ENCODE measurements at places on chromosomes 2 and 18. TPM values are rescaled to one million over a fixed set of nuclear protein-coding genes. Genes with fewer than 3 reads are reported as not detected.
A peak's percentile ranks its signal among the peaks of the same experiment; 100 is the strongest.

- DNase-seq: no peak
Observed at GRCh38 chr2:10120877-10121574, 1.5 kb upstream of the RRM2 start.

- peak; percentile 57 for DNase-seq
Observed at GRCh38 chr2:215982465-215982875, 30.9 kb downstream of the MREG start.

DNA sequence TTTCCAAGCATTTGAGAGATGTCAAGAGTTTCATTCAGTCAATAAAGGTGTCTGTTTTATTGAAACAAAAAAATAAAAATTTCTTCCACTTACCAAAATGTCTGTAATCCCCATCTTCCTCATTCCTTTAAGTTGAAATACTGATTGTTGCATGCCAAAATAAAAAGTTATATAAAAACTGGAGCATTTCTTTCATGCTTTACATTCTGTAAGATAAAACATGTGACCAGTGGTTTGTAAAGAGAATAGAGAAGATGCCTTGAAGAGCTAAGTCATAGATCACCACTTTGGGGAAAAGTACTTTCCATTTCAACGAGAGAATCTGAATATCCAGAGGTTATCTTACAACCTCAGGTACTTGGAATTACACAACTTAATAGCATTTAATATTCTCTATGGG, 35.9 kb upstream of the MYO1B start:
- DNase-seq: no peak

ABCA12 gene
- 9.8 TPM for total RNA-seq

- DNase-seq: no peak
Observed at GRCh38 chr18:9578306-9578705, 36.1 kb downstream of the PPP4R1 start.
